ENCODE measurements at places on chromosomes 1 and 21. TPM values are rescaled to one million over a fixed set of nuclear protein-coding genes. Genes with fewer than 3 reads are reported as not detected.

The RUNX3 gene
- total RNA-seq, result 0.72 TPM

The DSCAM gene
- 0.24 TPM for total RNA-seq

The PRDX6 gene
- 95.8 TPM for total RNA-seq

The UBE2G2 gene
- total RNA-seq, result 92.2 TPM

The TDRD10 gene
- not detected for total RNA-seq

The LCE3D gene
- total RNA-seq, result 2.4 TPM

The SHE gene
- 3.4 TPM for total RNA-seq

GRCh38 chr21:46221664-46222435 lies 6.7 kb downstream of the LSS start:
- DNase-seq, result no peak

DNA sequence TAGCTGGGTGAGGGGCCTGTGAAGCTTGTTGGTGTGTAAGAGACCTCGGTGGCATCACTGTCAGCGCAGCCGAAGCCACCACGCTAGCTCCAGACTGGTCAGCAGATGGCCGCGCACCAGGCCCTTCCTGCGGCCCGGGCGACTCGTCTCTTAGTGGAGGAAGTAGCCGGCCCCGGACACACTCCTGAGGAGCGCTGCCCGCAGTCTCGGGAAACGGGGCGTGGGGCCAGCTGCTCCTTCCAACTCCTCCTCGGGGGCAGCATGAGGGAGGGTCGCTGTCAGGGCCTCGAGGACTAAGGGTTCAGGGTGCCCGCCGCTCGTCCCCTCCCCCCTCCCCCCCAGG lies 20.4 kb downstream of the H3-3A start:
- peak; percentile 43 for DNase-seq

DNA sequence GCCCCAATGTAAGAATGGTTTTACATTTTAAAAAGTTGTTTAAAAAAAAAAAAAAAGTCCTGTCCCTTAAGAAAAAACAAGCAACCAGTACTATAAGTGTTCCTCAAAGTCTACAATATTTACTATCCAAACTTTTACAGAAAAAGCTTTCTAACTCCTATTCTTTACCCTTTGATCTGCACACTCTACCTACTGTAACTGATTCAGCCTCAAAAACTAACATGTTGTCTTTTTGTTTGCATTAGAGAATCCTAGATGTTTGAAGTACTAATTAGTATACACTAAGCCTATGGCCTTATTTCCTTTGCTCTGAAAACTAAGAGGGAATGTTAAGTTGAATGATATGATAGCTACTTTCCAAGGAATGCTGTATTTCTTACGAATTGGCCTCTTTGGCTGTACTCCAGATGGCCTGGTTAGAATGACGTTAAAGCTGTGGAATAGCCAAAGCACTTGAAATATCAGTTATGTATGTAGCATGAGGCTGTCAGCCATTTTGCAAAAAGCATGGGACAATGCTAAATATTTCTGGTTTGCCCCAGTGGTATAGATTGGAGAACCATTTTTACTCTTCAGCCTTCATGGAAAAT lies 234.8 kb downstream of the GPR52 start:
- DNase-seq, result peak; percentile 12

- DNase-seq, result no peak
Measured at GRCh38 chr1:46284058-46284457, 19.4 kb downstream of the LRRC41 start.

DNA sequence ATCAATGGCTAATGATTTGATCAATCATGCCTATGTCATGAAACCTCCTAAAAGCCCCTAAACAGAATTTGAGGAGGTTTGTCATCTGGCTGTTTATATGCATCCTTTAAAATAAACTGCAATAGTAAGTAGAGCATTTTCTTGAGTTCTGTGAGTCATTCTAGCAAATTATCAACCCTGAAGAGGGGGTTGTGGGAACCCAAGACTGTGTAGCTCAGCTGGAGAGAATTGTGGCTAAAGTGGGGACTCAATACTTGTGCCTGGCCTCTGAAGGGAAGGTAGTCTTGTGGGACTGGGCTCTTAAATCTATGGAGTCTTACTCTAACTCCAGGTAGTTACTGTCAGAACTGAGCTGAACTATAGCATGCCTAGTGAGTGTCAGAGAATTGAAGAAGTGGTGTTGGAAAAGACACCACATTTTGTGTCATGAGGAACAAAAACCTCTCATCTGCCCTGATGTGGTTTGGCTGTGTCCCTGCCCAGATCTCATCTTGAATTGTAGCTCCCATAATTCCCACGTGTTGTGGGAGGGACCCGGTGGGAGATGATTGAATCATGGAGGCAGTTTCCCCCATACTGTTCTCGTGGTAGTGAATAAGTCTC lies 402.4 kb downstream of the USH2A start:
- no peak for DNase-seq

DNA sequence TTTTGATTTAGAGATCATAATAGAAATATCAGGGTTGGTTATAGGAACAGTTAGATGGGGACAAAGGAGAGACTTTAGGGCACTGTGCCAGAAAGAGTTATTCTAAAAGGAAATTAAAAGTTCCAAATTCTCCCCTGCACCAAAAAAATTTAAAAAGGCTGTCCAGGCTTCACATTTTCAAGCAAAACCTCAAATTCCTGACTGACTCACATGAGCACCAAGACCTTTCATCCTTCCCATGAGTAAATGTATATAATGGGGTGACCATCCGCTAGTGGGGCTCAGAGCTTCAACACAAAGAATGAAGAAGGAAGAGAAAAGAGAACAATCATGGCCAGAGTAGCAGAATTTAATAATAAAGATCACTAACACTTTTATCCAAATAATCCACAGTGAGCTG lies 131.6 kb upstream of the MROH9 start:
- DNase-seq, result no peak

DNA sequence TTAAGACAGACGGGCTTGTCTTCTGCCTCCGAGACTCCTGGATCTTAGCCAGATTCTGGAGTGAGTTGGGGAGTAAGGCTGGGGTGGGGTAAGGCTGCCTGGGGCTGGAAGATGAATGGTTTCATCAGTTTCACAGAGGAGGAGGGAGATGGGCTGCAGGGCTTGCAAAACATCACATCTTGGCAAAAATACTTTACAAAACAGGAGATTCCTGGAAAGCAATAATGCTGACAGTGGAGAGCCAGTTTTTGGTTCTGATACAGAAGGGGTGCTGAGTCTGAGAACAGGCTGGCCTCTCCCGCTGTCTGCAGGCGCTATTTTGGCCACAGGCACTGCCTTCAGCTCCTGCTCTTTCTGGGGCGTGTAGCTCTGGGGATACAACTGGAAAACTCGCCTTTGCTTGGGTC lies 83.4 kb upstream of the KCNE2 start:
- peak; percentile 95 for DNase-seq

All from umbilical cord (tissue), 2 donors.